ENCODE measurements at places on chromosomes 6 and 20. TPM values are rescaled to one million over a fixed set of nuclear protein-coding genes. Genes with fewer than 3 reads are reported as not detected.

- H3K36me3 ChIP-seq: no peaks in the 10 kb centered on the region
- no peaks in the 10 kb centered on the region for H3K27me3 ChIP-seq
- H3K4me1 ChIP-seq: peaks cover 55% of the 10 kb centered on the region
- H3K27ac ChIP-seq: peak overlapping the region; percentile 40
Measured at GRCh38 chr20:38132156-38132909, 32.7 kb downstream of the TGM2 start.

The ZSCAN16 gene
- total RNA-seq: 5.3 TPM

GRCh38 chr6:2375443-2375842 is 130.0 kb upstream of the GMDS start:
- DNase-seq: no peak
- no peaks in the 10 kb centered on the region for H3K4me1 ChIP-seq
- H3K27ac ChIP-seq: no peak overlapping the region
- H3K4me3 ChIP-seq: no peak overlapping the region
- no peaks in the 10 kb centered on the region for H3K27me3 ChIP-seq

The WFDC2 gene
- total RNA-seq: 1.6 TPM

DNA sequence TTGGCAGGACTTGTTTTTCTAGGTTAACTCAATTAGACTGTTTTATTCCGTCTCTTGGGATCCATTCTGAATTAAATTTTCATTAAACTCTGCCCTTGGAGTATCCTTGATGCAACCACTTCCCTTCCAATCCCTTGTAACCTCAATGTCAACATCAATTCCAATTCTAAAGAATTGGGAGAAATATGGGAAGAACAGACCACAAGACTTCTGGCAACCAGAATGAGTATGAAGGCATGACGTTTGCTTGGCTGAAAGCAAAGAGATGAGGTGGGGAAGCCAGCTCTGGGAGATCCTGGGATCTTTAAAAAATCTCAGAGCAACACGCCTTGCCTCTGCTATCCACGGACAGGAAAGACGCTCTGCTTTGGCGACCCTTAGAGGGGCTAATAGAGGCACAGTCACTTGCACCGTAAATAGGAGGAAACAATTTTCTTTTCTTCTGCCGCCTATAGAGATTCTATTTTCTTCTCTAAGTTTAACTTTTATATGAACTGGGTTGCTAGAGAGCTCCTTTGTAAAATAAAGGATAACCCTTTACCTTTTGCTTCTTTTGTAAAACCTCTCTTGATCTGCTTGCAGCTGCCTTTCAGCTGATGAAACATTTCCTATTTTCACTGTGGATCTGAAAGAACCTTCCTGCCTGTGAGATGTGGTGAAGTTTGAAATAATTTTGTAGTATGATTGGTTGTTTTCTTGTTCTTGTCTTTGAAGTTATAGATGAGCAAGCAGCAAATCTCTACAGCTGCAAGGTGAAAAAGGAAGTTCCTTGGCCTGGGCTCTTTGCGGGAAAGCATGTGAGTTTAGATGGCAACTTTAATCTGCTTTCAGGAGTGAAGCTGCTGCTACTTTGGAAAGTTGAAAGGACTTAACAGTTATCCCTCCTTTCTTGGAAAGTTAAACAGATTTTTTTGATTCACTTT is at the start of gene ASIP:
Gene ASIP (plus strand): TSS at position 731 of the 923 bp plus-strand sequence. CDS start 18,952 bp downstream, outside the sequence.
- peaks cover 10% of the 10 kb centered on the region for H3K27me3 ChIP-seq
- no peaks in the 10 kb centered on the region for H3K36me3 ChIP-seq
- H3K27ac ChIP-seq: no peak within 1 kb of the TSS

GRCh38 chr20:41862476-41862875 is 244.3 kb upstream of the CHD6 start:
- H3K4me1 ChIP-seq: no peaks in the 10 kb centered on the region
- no peaks in the 10 kb centered on the region for H3K27me3 ChIP-seq
- no peak overlapping the region for H3K4me3 ChIP-seq
- H3K36me3 ChIP-seq: no peaks in the 10 kb centered on the region
- no peak overlapping the region for H3K27ac ChIP-seq

The C6orf136 gene
- 30.8 TPM for total RNA-seq

GRCh38 chr6:52544602-52545405 is 32.1 kb downstream of the TRAM2 start:
- peak overlapping the region; percentile 96 for H3K27ac ChIP-seq
- H3K36me3 ChIP-seq: no peaks in the 10 kb centered on the region
- peaks cover 97% of the 10 kb centered on the region for H3K4me1 ChIP-seq
- H3K27me3 ChIP-seq: no peaks in the 10 kb centered on the region

GRCh38 chr6:106608080-106608668 is 21.1 kb downstream of the RTN4IP1 start:
- H3K27ac ChIP-seq: no peak overlapping the region
- DNase-seq: peak; percentile 56
- no peaks in the 10 kb centered on the region for H3K4me1 ChIP-seq
- no peak overlapping the region for H3K4me3 ChIP-seq
